ENCODE measurements at places on chromosomes 3 and 15.

DNA sequence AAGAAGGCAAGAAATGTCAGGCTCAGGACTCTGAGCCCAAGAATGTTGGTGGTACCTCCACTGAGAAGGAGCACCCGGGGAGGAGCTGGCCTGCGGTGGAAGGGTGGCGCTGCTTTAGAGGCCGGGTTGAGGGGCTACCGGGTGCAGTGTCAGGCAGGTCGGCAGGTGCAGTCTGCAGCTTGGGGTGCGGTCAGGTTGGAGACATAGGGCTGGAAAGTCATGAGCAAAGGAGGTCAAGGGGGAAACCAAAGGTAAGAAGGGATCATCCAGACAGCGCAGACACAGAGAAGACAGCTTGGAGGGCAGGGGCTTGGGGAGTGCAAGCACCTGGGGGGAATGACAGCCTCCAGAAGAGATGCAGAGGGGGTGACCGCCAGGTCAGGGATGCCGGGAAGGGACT lies 274.4 kb upstream of the LYSMD4 start:
- no peak for DNase-seq

DNA sequence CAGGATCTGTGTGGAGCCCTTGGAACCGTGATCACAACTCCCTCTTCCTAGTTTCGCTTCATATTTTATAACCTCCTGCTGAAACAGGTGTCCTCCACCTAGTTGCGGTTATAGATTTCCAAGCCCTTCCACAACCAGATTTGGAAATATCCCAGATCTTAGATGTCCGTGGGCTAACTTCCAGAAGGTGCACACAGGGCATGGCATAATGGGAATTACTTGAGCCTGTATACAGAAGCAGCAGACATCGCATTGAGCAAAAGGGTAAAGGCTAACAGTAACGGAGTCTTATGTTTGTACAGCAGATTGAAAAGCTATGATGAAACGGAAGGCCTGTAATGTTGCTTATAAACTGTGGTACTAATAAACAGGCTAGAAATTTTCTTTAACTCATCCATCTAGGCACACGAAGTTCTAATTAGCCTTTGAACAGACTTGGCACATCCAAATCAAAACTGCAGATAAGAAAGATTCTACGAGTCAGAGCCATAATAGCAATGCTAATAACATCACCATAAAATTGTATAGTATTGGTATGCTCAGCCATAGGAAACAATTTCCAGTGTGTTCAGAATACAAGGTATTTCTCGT lies 1.2 kb upstream of the USF3 start:
- DNase-seq: peak; percentile 20

DNA sequence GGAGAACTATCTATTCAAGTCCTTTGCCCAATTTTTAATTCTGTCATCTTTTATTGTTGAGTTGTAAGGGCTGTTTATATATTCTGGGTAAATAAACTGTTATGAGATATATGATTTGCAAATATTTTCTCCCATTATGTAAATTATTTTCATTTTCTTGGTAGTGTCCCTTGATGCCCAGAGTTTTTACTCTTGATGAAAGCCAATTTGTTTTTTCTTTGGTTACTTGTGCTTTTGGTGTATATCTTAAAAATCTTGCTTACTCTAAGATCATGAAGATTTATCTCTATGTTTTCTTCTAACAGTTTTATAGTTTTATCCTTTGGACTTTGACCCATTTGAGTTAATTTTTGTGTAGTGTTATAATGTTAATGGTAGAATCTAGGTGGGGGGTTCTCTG lies 44.5 kb downstream of the TIMP4 start:
- no peak for DNase-seq

DNA sequence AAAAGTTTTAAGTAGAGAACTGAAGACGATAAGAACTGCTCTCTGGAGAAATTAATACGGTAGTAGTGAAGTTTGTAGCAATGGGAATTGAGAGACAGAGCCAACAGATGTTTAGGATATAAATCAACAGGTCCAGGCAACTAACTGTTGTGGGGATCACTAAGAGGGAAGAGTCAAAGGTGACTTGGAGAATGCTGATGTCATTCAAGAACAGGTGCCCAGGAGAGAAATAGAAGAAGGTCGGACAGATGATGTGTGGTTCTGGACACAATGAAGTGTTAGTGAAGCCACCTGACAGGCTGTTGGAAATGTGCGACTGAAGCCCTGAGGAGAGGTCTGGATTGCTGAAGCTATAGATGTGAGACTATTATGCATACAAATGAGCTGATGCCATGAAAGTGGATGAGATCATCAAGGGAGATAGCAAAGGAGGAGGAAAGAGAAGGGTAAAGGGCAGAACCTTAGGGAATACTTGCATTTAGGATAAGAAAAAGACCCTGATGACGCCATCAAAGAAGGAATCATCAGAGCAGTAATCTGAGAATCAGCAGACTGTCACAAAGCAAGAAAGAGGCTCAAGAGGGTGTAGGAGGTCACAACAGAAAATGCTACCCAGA lies 183.7 kb downstream of the FRMD5 start:
- DNase-seq: no peak

DNA sequence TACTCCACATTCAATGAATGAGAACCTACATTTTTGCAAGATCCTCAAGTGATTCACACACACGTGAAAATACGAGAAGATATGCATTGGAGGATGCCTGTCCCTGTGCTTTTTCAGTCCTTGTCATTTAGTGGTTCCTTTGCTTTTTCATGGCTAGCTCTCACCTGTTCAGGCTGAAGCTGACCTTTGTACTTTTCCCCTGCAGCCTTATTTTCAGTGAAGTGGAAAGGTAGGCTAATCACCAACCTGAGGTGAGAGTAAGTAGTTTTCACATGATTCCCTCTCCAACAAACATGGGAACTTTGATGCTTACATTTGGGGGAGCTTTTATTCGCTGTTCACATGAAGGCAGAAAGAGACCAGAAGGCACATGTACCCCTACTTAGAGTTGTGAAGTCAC lies 8.3 kb downstream of the ITPR1 start:
- no peak for DNase-seq

- DNase-seq: no peak
Observed at GRCh38 chr15:26893351-26894065, 26.6 kb downstream of the GABRA5 start.

- DNase-seq: no peak
Observed at GRCh38 chr3:7075117-7075516, 214.2 kb downstream of the GRM7 start.

DNA sequence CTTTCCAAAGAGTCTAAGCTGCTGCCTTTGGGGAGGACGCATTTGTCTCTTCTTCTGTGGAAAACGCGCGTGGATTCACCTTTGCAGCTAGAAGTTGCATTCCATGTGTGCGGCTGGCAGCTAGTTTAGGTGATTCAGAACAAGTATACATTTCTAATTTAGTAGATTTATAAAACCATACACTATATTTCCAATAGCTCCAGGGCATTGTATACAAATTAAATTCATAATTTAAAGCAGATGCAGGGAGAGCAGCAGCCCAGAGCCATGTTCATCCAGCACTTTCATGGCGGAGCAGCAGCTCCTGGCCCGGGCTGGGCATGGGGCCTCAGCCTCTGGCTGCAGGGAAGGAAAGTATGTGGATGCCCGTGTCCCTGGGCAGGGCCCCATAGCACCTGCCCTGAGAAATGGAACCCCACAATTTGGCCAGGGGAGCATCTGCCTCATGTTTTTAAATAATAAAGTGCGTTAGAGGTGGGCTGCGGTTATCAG lies 42.8 kb upstream of the SEC22A start:
- no peak for DNase-seq

DNA sequence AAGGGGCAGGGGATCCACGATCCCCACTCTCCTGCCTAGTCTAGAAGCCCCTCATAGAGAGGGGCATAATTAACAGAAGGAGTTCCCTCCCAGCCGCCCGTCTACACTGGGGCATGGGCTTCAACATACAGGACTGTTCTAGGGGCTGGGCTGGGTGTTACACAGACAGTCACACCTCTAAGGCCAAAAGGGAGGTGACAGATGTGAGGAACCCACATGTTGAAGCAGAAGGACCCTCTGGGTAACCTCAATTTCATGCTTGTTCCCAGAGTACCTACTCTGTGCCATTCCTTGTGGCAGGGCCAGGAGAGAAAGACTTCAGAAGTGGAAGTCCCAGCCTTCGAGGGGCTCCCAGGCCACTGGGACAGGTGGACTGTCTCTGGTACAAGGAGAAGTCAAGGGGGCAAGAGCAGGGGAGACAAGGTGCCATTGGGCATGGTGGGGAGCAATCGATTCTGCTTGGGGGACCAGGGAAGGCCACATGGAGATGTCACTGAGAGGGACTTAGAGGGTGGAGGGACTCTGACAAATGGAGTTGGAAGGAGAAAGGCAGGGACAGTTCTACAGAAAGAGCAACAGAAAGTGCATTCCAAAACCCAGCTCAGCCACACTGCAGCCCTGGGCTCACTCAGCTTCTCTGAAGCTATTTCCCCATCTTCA lies 71.3 kb downstream of the CPN2 start:
- no peak for DNase-seq

- DNase-seq: no peak
Observed at GRCh38 chr3:59388555-59389270, 338.9 kb upstream of the CFAP20DC start.

DNA sequence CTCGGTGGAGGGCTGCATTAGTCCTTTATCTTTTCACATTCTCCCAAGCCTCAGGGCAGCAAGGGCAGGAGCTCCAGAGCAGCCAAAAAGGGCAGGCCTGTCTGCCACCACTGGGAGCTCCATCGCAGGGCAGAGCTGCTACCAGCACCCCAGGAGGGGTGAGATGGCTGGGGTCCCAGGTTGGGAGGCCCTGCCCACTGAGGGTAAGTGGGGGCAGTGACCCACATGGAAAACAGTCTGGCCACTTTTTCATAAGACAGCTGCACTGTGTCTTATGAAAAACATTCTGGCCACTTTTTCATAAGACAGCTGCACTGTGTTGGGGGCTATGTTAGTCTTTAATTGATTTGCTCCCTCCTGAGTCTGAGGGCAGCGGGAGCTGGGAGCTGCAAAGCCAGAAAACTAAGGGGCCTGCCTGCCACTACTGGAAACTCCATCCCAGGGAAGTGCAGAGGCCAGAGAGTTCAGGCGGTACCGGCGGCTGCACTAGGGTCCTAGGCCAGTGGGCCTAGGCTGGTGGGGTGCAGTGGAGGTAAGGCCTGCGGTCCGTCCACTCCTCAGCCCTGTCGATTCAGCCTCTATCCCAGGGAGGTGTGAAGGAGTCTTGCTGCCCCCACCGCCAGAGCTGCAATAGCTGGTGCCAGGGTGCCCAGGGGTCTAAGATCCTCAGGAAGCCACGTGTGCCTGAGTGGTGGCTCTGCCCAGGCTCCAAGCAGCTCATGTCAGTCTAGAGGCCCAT lies 45.4 kb downstream of the TMCO5A start:
- no peak for DNase-seq

DNA sequence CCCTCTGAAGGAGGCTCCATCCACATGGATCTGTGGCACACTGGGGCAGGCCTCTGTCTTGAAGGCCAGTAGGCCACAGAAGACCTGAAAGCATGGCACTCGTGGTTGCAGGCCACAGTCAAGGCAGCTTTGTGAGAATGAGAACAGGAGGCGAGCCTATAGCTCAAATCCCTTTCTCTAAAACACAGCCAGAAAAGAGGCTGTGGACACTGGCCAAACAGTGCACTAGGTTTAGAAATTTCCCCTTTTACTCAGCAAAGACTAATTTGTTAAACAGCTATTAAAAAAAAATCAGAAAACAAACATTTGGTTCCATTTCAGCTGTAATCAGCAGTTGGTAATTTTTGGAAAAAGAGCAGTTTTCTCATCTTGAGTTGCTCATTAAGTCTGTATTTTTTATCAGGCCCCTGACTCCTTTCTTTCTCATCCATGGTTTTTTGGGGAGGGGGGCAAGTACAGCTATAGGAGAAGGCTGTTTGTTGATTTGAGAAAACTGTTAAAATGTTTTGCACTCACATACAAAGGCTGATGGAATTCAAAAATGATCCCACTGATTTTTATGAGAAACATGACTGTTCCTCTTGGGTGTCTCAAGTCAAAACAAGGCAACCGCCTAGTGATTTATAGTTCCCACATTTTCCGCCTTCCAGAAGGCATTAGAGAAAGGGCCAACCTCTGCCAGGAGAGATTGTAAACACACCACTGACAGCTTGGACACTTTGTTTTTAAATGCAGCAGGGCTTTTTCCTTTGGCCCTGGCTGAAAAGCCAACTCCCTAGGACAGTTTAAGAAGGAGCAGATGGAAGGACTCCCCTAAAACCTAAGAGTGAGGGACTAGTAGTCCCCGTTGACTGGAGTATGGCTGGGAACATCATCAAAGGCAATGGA lies 28.1 kb downstream of the PARP16 start:
- no peak for DNase-seq

Measured in germinal center (tissue), 1 donor.